Natural killer cell (primary cell): ENCODE measurements at places on chromosomes 2 and 18. TPM values are rescaled to one million over a fixed set of nuclear protein-coding genes. Genes with fewer than 3 reads are reported as not detected.

GRCh38 chr2:179478771-179479170 is 214.1 kb upstream of the SESTD1 start:
- H3K36me3 ChIP-seq = no peaks in the 10 kb centered on the region
- no peaks in the 10 kb centered on the region for H3K4me1 ChIP-seq
- H3K27ac ChIP-seq = no peak overlapping the region
- no peaks in the 10 kb centered on the region for H3K27me3 ChIP-seq

RFTN2 gene
- not detected for total RNA-seq

DNA sequence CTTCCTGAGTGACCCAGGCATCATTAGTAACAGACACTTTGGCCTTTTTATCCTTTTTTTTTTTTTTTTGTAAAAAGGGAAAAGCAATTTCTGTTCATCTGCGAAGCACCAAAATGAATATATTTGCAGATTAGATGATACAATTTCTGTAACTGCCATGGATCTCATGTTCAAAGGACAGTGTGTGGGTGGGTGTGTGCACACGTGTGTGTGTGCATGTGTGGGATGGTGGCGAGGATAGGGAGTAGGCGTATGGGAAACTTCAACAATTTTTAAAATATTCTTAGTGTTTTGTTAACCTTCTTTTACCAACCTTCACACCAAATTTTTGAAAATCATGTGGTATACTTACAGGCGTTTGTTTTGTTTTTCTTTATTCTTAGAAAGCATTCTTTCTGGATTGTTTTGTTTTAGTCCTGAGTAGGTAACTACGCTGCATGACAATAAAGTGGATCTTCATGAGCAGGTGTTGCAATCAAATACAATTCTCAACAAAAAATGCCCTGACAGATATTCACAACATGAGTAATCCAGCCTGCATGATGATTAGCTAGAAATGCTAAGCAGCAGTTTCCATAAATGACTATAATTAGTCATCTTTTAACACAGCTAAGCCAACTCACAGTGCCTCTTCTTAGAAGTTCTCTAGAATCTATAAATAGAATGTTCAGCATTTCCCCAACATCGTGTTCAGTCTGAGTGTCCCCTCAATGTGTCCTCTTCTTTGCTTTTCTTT is 53.5 kb upstream of the RMDN2 start:
- no peak overlapping the region for H3K4me3 ChIP-seq
- DNase-seq = no peak
- no peaks in the 10 kb centered on the region for H3K36me3 ChIP-seq
- H3K27ac ChIP-seq = no peak overlapping the region
- no peaks in the 10 kb centered on the region for H3K4me1 ChIP-seq
- no peaks in the 10 kb centered on the region for H3K27me3 ChIP-seq

HADHB gene
- total RNA-seq = 58.8 TPM

GRCh38 chr2:30608643-30609042 is 161.6 kb downstream of the LCLAT1 start:
- DNase-seq = no peak
- H3K36me3 ChIP-seq = no peaks in the 10 kb centered on the region
- no peaks in the 10 kb centered on the region for H3K27me3 ChIP-seq
- H3K4me3 ChIP-seq = no peak overlapping the region
- H3K27ac ChIP-seq = no peak overlapping the region

DNA sequence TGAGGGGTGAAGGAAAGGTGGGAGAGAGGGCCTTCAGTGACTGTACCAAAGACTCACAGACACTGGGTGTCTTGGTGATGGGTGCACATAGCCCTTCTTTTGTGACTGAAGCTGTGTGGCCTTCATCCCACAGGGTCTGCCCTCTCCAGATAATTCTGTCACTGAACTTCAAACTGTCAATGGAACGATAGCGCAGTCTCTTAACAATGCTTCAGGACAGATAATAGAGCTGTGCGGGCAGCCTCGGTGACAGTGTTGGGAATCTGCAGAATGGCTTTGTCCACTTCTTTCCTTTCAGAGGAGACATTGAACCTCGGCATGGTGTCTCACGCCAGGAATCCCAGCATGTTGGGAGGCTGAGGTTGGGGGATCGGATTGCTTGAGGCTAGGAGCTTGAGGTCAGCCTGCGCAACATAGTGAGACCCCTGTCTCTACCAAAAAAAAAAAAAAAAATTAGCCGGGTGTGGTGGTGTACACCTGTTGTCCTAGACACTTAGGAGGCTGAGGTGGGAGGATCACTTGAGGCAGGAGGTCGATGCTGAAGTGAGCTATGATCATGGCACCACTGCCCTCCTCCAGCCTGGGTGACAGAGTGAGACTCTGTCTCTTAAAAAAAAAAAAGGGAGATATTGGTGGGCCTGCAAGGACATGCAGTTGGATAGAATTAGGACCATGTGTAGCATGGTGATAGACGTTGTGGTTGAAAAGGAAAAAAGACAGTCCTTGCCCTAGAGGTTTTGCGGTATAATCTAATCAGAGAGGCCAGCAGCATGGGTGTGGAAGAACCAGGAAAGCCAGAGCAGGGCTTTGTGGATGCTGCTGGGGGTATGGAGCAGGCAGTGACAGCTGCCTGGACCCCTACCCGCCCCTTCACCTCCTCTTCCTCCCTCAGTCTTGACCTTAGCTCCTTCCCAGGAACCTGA is 91.4 kb downstream of the LDLRAD4 start:
- no peak for DNase-seq
- H3K4me1 ChIP-seq = peaks cover 29% of the 10 kb centered on the region
- no peak overlapping the region for H3K4me3 ChIP-seq
- H3K36me3 ChIP-seq = no peaks in the 10 kb centered on the region
- H3K27ac ChIP-seq = no peak overlapping the region
- H3K27me3 ChIP-seq = peaks cover 9% of the 10 kb centered on the region

KCTD1 gene
- total RNA-seq = 3.8 TPM

GRCh38 chr2:31334311-31335026 is 80.1 kb downstream of the XDH start:
- DNase-seq = no peak
- no peaks in the 10 kb centered on the region for H3K27me3 ChIP-seq
- no peak overlapping the region for H3K27ac ChIP-seq
- H3K4me1 ChIP-seq = no peaks in the 10 kb centered on the region

- no peak for DNase-seq
- H3K4me1 ChIP-seq = no peaks in the 10 kb centered on the region
- H3K4me3 ChIP-seq = no peak overlapping the region
- no peak overlapping the region for H3K27ac ChIP-seq
Measured at GRCh38 chr18:47815486-47816270, 114.8 kb downstream of the SMAD2 start.

KCNJ13 gene
- total RNA-seq = not detected

GRCh38 chr18:39345321-39345720 is 1779.7 kb upstream of the CELF4 start:
- no peaks in the 10 kb centered on the region for H3K4me1 ChIP-seq
- H3K27me3 ChIP-seq = no peaks in the 10 kb centered on the region
- H3K4me3 ChIP-seq = no peak overlapping the region

- no peaks in the 10 kb centered on the region for H3K27me3 ChIP-seq
- no peak overlapping the region for H3K27ac ChIP-seq
- no peaks in the 10 kb centered on the region for H3K4me1 ChIP-seq
- DNase-seq = no peak
Measured at GRCh38 chr2:164456619-164457018, 164.7 kb downstream of the GRB14 start.

GRCh38 chr2:12702168-12703121 is 14.3 kb upstream of the TRIB2 start:
- H3K36me3 ChIP-seq = no peaks in the 10 kb centered on the region
- peaks cover 10% of the 10 kb centered on the region for H3K4me1 ChIP-seq
- no peak overlapping the region for H3K27ac ChIP-seq
- no peaks in the 10 kb centered on the region for H3K27me3 ChIP-seq
- H3K4me3 ChIP-seq = no peak overlapping the region
- DNase-seq = no peak

- no peak overlapping the region for H3K27ac ChIP-seq
- DNase-seq = no peak
- H3K4me3 ChIP-seq = no peak overlapping the region
- no peaks in the 10 kb centered on the region for H3K36me3 ChIP-seq
- H3K4me1 ChIP-seq = peaks cover 8% of the 10 kb centered on the region
Measured at GRCh38 chr18:9746958-9747357, 38.9 kb downstream of the RAB31 start.

DNA sequence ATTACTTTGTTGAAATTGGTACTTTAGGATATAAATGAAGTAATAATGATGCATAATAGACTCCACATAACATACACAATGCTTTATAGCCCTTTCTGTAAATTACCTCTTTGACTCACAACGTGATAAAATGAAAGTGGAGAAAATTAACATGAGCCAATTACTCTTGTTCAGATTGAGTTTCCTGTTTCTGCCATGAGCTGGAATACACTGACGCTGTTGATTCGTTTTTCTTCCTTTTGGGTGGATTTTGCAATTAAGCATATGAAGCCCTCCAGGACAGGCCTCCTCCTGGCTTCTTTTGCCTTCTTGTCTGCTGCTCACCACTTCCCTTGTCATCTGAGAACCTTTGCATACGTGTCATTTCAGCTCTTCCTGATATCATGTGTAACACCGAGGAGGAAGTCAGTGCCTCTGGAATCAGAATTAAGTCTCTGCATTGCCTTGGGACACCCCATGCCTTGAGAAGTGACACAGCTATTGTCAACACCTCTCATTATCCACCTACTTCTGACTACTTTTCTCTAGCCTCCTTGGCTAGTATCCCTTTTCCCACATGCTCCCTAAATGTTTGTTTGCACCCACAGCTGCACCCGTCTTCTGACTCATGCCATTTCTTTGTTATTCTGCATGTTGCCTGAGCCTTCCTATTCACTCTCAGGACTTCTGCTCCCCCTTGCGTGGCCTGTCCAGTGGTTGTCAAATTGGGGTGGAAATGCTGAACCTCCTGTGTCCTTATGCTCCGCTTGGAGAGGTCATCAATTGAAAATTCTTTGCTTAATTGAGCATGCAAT is 134.1 kb downstream of the FMNL2 start:
- peaks cover 3% of the 10 kb centered on the region for H3K4me1 ChIP-seq
- no peak overlapping the region for H3K4me3 ChIP-seq
- no peak for DNase-seq
- H3K27me3 ChIP-seq = no peaks in the 10 kb centered on the region
- H3K27ac ChIP-seq = no peak overlapping the region

GRCh38 chr2:183522489-183523266 is 398.4 kb downstream of the NUP35 start:
- H3K36me3 ChIP-seq = no peaks in the 10 kb centered on the region
- H3K4me3 ChIP-seq = no peak overlapping the region
- H3K4me1 ChIP-seq = no peaks in the 10 kb centered on the region
- H3K27ac ChIP-seq = no peak overlapping the region
- no peak for DNase-seq

DNA sequence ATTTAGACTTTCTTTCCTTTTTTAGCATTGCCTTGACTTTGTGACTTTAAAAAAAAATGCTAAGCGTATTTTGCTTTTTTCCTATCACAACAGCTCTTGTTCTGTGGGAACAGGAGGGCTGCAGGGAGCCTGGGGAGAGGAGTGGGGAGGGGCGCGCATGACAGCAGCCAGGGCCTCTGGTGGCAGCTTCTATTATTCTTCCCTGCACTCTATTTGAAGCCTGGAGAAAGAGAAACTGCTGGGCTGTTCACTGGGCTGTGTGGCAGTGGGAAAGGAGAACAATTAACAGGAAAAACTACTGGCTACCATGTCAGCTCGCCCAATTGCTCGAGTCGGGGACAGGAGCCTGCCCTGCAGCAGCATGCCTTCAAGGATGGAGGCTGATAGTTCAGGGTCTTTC is 119.0 kb upstream of the ZBTB14 start:
- no peak overlapping the region for H3K27ac ChIP-seq
- H3K36me3 ChIP-seq = no peaks in the 10 kb centered on the region
- no peak overlapping the region for H3K4me3 ChIP-seq
- DNase-seq = no peak

TMEM214 gene
- total RNA-seq = 64.9 TPM

- H3K4me1 ChIP-seq = peaks cover 20% of the 10 kb centered on the region
- no peak overlapping the region for H3K27ac ChIP-seq
- peaks cover 16% of the 10 kb centered on the region for H3K27me3 ChIP-seq
- no peaks in the 10 kb centered on the region for H3K36me3 ChIP-seq
Measured at GRCh38 chr2:289362-290089, 1.6 kb upstream of the ALKAL2 start.

GRCh38 chr2:33107690-33108482 is 161.1 kb downstream of the LTBP1 start:
- no peaks in the 10 kb centered on the region for H3K4me1 ChIP-seq
- no peak overlapping the region for H3K4me3 ChIP-seq
- no peak overlapping the region for H3K27ac ChIP-seq
- no peaks in the 10 kb centered on the region for H3K36me3 ChIP-seq

GRCh38 chr2:172574965-172575364 is 19.1 kb downstream of the PDK1 start:
- H3K36me3 ChIP-seq = peaks cover 27% of the 10 kb centered on the region
- no peaks in the 10 kb centered on the region for H3K27me3 ChIP-seq
- DNase-seq = no peak

HOXD11 gene
- total RNA-seq = not detected

DNA sequence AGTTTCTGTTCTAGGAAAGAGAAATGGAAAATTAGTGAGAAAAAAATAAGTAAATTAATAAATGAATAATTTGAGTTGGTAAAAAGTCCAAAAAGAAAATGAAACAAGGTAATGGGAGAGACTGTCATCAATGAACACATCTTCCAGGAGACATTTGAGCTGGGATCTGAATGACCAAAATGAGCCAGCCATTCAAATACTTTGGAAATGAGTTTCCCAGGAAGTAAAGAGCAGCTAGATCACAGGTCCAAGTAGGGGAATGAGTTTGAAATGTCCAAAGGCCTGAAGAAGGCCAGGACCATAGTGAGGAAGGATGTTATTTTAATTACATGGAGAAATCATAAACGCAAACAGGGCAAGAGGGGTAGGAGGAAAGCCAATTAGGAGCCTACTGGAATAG is 6.6 kb upstream of the DNAH7 start:
- H3K36me3 ChIP-seq = no peaks in the 10 kb centered on the region
- DNase-seq = no peak
- no peak overlapping the region for H3K27ac ChIP-seq

- H3K4me3 ChIP-seq = no peak overlapping the region
- H3K36me3 ChIP-seq = peaks cover 24% of the 10 kb centered on the region
- no peaks in the 10 kb centered on the region for H3K27me3 ChIP-seq
- no peak for DNase-seq
- H3K27ac ChIP-seq = no peak overlapping the region
- no peaks in the 10 kb centered on the region for H3K4me1 ChIP-seq
Measured at GRCh38 chr2:36562240-36562639, 35.7 kb downstream of the FEZ2 start.

CD28 gene
- 3.3 TPM for total RNA-seq

- no peak overlapping the region for H3K4me3 ChIP-seq
- H3K27ac ChIP-seq = no peak overlapping the region
- H3K27me3 ChIP-seq = no peaks in the 10 kb centered on the region
- H3K36me3 ChIP-seq = no peaks in the 10 kb centered on the region
- no peak for DNase-seq
- H3K4me1 ChIP-seq = no peaks in the 10 kb centered on the region
Measured at GRCh38 chr2:5539282-5540165, 152.7 kb upstream of the SOX11 start.

GRCh38 chr18:3117493-3118192 is 102.1 kb downstream of the MYOM1 start:
- no peaks in the 10 kb centered on the region for H3K27me3 ChIP-seq
- H3K36me3 ChIP-seq = no peaks in the 10 kb centered on the region
- no peak for DNase-seq
- no peak overlapping the region for H3K4me3 ChIP-seq
- H3K4me1 ChIP-seq = no peaks in the 10 kb centered on the region

GRCh38 chr2:229273723-229274338 is 2.7 kb upstream of the PID1 start:
- H3K4me1 ChIP-seq = no peaks in the 10 kb centered on the region
- DNase-seq = no peak
- no peak overlapping the region for H3K27ac ChIP-seq
- no peaks in the 10 kb centered on the region for H3K36me3 ChIP-seq
